ENCODE measurements at places on chromosomes 12 and 14. TPM values are rescaled to one million over a fixed set of nuclear protein-coding genes. Genes with fewer than 3 reads are reported as not detected.

DNA sequence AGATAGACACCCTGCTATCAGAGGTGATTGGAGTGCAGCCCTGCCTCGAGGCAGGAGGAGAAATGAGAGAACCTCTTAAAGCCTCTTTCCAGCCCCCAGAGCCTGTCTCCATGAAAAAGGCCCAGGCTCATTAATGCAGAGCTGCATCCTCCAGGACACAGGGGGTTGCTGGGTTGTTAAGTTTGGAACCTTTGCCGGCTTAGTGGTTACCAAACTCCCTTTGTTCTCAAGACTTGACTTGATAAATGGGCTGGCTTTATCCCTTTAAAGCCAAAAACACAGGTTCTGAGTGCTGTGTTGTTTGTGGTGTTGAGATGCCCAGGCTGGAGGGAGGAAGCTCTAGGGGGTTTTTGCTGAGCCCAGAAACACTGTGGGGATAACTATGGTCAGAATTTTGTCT is 71.0 kb downstream of the DAD1 start:
- H3K4me3 ChIP-seq: no peak overlapping the region
- no peaks in the 10 kb centered on the region for H3K36me3 ChIP-seq
- H3K27ac ChIP-seq: no peak overlapping the region
- H3K4me1 ChIP-seq: no peaks in the 10 kb centered on the region
- H3K27me3 ChIP-seq: no peaks in the 10 kb centered on the region
- DNase-seq: no peak

The HOXC10 gene
- 3.3 TPM for total RNA-seq

The LMNTD1 gene
- total RNA-seq: not detected

The CD27 gene
- total RNA-seq: 0.63 TPM

- H3K27ac ChIP-seq: no peak overlapping the region
- H3K27me3 ChIP-seq: no peaks in the 10 kb centered on the region
- H3K4me1 ChIP-seq: peaks cover 4% of the 10 kb centered on the region
These were observed 49.9 kb downstream of the FOXN3 start for GRCh38 chr14:89366864-89367778.

GRCh38 chr14:91963465-91963864 is 16.0 kb upstream of the FBLN5 start:
- no peaks in the 10 kb centered on the region for H3K27me3 ChIP-seq
- no peaks in the 10 kb centered on the region for H3K36me3 ChIP-seq
- no peak overlapping the region for H3K4me3 ChIP-seq
- no peaks in the 10 kb centered on the region for H3K4me1 ChIP-seq
- no peak for DNase-seq

The SOAT2 gene
- total RNA-seq: 0.78 TPM

DNA sequence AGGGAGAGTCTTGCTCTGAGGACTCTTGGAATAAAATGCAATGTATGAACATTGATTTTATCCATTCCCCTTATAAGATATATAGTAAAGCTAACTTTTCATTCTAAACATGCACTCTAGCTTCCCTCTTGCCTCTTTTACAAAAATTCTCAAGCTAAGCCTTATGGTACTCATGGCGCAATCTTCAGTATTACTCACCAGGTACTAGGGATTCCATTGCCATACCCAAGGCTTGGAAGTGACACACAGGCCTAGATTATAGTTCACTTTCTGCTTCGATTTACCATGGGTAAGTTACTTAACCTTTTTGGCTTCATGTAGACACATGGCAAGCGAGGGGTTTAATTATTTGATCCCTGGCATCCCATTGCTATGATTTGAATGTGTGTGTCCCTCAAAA is 331.5 kb downstream of the LRIG3 start:
- peaks cover 18% of the 10 kb centered on the region for H3K4me1 ChIP-seq
- no peak overlapping the region for H3K27ac ChIP-seq

DNA sequence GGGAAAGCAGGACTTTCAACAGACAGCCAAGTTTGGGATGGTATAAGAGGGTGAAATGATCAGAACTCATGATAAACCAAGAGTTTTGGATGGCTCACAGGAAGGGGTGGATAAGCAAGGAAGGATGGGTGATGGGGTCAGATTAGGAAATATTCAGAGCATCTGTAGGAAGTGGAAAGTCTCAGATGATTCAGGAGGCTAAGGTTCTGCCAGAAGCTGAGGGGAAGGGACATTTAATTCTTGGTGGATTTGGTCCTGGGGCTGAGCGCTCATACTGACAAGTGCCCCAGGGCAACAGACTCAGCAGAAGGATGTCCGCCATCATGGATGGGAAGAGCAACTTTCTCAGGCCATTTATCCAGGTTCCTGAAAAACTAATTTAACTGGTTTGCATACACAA is 28.4 kb upstream of the BDKRB2 start:
- no peak overlapping the region for H3K27ac ChIP-seq
- DNase-seq: no peak
- no peaks in the 10 kb centered on the region for H3K27me3 ChIP-seq
- no peaks in the 10 kb centered on the region for H3K36me3 ChIP-seq
- peaks cover 44% of the 10 kb centered on the region for H3K4me1 ChIP-seq

- H3K27me3 ChIP-seq: no peaks in the 10 kb centered on the region
- no peak overlapping the region for H3K4me3 ChIP-seq
These were observed 28.8 kb downstream of the BHLHE41 start for GRCh38 chr12:26096036-26096435.

The EEA1 gene
- 34.8 TPM for total RNA-seq

- H3K4me1 ChIP-seq: no peaks in the 10 kb centered on the region
- no peak overlapping the region for H3K4me3 ChIP-seq
- DNase-seq: no peak
- H3K27me3 ChIP-seq: no peaks in the 10 kb centered on the region
These were observed 65.1 kb upstream of the TRHDE start for GRCh38 chr12:72207079-72207478.

The BICDL1 gene
- not detected for total RNA-seq

The GZMH gene
- not detected for total RNA-seq

GRCh38 chr14:70707138-70708038 is 65.7 kb downstream of the TTC9 start:
- no peaks in the 10 kb centered on the region for H3K36me3 ChIP-seq
- no peaks in the 10 kb centered on the region for H3K4me1 ChIP-seq
- no peak overlapping the region for H3K27ac ChIP-seq
- no peak for DNase-seq
- no peaks in the 10 kb centered on the region for H3K27me3 ChIP-seq

DNA sequence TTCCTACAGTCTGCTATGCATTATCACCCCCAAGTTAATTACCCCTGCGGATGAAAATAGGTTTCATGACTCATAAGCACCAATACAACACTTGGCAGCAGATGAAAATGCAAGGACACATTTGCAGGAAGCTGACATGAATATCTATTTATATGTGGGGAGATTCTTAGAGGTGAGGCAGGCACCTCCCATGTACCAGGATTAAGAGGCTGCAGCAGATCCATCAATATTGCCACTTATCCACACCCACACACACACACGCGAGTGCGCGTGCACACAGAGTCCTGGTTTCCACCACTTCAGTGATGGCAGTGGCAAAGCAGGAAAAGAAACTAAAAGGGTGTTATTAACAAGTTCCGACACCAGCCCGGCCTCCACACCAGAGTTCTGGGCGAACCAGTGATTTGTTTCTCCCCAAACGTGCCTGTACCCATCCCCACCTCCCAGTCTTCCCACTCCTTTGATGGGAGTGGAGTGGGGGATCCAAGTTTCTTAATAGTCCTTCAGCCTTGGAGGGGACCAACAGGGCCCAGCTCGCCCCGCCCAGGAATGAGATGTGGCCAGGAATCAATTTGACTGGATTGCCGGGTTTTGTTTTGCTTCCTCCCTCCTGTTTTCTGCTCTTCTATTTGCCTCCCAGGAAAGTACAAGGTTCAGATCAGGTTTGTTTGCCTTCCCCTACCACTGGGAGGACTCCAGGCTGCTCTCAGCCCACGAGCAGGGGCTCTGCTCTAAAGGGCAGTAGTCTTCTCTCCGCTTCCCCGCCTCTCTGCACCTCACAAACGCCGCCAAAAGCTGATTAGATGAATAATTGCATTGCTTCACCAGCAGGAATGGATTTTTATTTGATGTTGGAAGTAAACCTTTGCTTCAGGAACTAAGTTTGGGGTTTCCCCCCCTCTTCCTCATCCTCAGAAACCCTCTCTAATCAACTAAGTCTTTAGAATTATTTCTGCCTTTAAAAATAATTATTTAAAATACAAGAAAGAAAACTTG is 5.2 kb downstream of the IRF2BPL start:
- H3K36me3 ChIP-seq: no peaks in the 10 kb centered on the region
- no peaks in the 10 kb centered on the region for H3K27me3 ChIP-seq
- no peak for DNase-seq
- H3K27ac ChIP-seq: no peak overlapping the region
- no peaks in the 10 kb centered on the region for H3K4me1 ChIP-seq

All from tibial nerve (tissue), 4 donors.